Activated CD8-positive, alpha-beta T cell treated with anti-CD3 and anti-CD28 coated beads, Interleukin-2, amount 10 ng/mL, durations not matched to agents 7 days and 5 days (primary cell): ENCODE measurements at places on chromosomes 6 and 20. TPM values are rescaled to one million over a fixed set of nuclear protein-coding genes. Genes with fewer than 3 reads are reported as not detected.

Gene KCNK17
- total RNA-seq: not detected

Gene SYNDIG1
- not detected for total RNA-seq

Gene GRM1
- total RNA-seq: not detected

- H3K27ac ChIP-seq: no peak overlapping the region
- no peak for DNase-seq
- H3K4me3 ChIP-seq: no peak overlapping the region
- peaks cover 4% of the 10 kb centered on the region for H3K27me3 ChIP-seq
- H3K4me1 ChIP-seq: no peaks in the 10 kb centered on the region
- H3K36me3 ChIP-seq: no peaks in the 10 kb centered on the region
These were observed 361.8 kb downstream of the QKI start for GRCh38 chr6:163776196-163776905.

- H3K36me3 ChIP-seq: no peaks in the 10 kb centered on the region
- peak within 1 kb of the TSS; percentile 70 for H3K4me3 ChIP-seq
- H3K27me3 ChIP-seq: peaks cover 71% of the 10 kb centered on the region
- H3K27ac ChIP-seq: no peak within 1 kb of the TSS
- peak; percentile 29 for DNase-seq
- peaks cover 23% of the 10 kb centered on the region for H3K4me1 ChIP-seq
These were observed at the start of gene RSPO3 for GRCh38 chr6:127118298-127119101. Gene RSPO3, plus strand, starts transcription at chr6:127118671. Its CDS starts 522 bp downstream, at chr6:127119193.

DNA sequence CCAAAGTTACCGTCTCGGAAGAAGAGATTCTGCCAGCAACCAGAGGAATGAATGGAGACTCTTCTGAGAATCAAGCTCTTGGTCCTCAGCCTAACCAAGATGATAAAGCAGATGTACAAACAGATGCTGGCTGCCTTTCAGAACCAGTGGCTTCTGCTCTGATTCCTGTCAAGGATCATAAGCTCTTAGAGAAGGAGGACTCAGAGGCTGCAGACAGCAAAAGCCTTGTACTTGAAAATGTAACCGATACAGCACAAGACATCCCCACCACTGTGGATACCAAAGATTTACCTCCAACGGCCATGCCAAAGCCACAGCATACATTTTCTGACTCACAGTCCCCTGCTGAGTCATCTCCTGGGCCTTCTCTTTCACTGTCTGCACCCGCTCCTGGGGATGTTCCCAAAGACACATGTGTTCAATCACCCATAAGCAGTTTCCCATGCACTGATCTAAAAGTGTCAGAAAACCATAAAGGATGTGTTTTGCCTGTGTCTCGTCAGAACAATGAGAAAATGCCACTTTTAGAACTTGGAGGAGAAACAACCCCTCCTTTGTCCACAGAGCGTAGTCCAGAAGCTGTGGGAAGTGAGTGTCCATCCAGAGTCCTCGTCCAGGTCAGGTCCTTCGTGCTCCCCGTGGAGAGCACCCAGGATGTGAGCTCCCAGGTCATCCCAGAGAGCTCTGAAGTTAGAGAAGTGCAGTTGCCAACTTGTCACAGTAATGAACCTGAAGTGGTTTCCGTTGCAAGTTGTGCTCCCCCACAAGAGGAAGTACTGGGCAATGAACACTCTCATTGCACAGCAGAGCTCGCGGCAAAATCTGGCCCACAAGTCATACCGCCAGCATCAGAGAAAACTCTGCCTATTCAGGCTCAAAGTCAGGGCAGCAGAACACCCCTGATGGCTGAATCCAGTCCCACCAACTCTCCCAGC lies 109.6 kb downstream of the RTN4IP1 start:
- peaks cover 67% of the 10 kb centered on the region for H3K4me1 ChIP-seq
- peaks cover 33% of the 10 kb centered on the region for H3K36me3 ChIP-seq
- DNase-seq: peak; percentile 88

GRCh38 chr20:40868551-40869217 lies 159.9 kb upstream of the TOP1 start:
- H3K36me3 ChIP-seq: no peaks in the 10 kb centered on the region
- DNase-seq: no peak
- no peak overlapping the region for H3K4me3 ChIP-seq

GRCh38 chr6:89081129-89081422 lies 525 bp downstream of the PNRC1 start:
- H3K4me1 ChIP-seq: peaks cover 25% of the 10 kb centered on the region
- DNase-seq: no peak
- no peaks in the 10 kb centered on the region for H3K27me3 ChIP-seq
- H3K36me3 ChIP-seq: peaks cover 39% of the 10 kb centered on the region
- peak overlapping the region; percentile 99 for H3K27ac ChIP-seq

GRCh38 chr6:113564371-113565171 lies 292.6 kb upstream of the MARCKS start:
- no peak overlapping the region for H3K4me3 ChIP-seq

- H3K36me3 ChIP-seq: no peaks in the 10 kb centered on the region
- no peaks in the 10 kb centered on the region for H3K4me1 ChIP-seq
- no peak overlapping the region for H3K4me3 ChIP-seq
- DNase-seq: no peak
These were observed 90.2 kb downstream of the F13A1 start for GRCh38 chr6:6230286-6230685.

DNA sequence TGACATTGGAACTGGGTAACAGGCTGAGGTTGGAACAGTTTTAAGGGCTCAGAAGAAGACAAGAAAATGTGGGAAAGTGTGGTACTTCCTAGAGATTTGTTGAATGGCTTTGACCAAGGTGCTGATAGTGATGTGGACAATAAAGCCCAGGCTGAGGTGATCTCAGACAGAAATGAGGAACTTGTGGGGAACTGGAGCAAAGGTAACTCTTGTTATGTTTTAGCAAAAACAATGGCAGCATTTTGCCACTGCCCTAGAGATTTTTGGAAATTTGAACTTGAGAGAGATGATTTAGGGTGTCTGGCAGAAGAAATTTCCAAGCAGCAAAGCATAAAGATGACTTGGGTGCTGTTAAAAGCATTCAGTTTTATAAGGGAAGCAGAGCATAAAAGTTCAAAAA lies 474.7 kb upstream of the ADGRB3 start:
- no peaks in the 10 kb centered on the region for H3K36me3 ChIP-seq
- H3K27me3 ChIP-seq: no peaks in the 10 kb centered on the region
- no peaks in the 10 kb centered on the region for H3K4me1 ChIP-seq
- H3K27ac ChIP-seq: no peak overlapping the region
